ENCODE measurements at places on chromosomes 1 and 21. TPM values are rescaled to one million over a fixed set of nuclear protein-coding genes. Genes with fewer than 3 reads are reported as not detected.

The FCRL1 gene
- 1.4 TPM for total RNA-seq

The NTRK1 gene
- 1.2 TPM for total RNA-seq

The ATF3 gene
- total RNA-seq: 28.9 TPM

- DNase-seq: peak; percentile 88
Measured at GRCh38 chr1:67535474-67535873, 105.3 kb upstream of the SERBP1 start.

All from upper lobe of right lung (tissue), 1 donor.